Activated CD4-positive, alpha-beta T cell treated with anti-CD3 and anti-CD28 coated beads, Interleukin-2, amount 50 U/mL, for 24 hours (primary cell): ENCODE measurements at places on chromosomes 5 and 9.

DNA sequence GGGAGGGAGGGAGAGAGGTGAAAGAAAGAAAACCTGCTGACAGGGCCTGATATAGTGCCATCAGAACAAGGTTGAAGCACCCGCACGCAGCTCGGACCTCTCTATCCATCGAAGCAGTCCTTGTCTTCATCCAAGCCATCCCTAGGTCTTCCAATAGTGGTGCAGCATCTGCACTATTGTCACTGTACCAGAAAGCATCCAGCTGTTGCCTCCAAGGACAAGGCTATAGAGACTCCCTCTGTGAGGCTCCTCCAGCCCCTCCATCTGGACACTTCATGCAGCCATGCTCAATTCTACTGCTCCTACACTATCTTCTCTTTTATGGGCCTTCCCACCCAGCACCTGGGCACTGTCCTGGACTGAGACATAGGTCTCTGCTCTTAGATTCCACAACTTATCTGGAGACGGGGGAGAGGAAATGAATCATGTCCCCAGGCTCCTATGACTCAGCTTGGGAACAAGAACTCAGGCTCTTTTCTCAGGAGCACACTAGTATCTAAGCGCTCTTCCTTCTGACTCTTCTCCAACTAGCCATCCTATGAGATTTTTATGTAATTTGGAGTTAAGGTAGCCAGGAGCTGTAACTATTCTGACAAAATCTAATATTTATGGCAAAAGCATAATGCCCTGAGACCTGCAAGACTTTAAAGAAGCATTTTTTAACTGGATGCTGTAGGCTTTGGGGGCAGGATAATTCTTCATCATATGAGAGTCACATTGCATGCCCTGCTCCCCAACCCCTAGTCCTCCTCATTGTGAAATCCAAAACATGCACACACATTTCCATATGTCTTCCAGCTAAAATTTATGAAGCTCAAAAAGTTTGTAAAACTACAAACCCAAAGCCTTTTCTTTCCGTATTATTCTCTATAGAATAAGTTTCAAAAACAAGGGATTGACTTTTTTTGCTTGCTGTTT lies 446.8 kb downstream of the CCDC171 start:
- DNase-seq: no peak

DNA sequence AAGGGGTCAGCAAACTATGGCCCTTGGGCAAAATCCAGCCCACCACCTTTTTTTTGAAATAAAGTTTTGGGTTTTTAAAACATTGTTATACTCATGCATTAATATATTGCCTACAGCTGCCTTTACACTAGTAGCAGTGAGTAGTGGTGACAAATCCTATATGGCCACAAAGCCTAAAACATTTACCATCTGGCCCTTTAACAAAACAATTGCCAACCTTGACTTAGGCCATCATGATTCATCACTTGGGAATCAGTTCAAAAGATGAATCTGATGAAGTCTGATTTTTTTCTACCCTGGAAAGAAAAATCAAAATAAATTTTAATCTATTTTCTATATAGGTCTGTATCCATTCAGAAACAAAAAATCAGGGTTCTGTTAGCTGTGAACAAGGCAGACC lies 484.9 kb downstream of the BNC2 start:
- no peak for DNase-seq

- DNase-seq: no peak
Observed at GRCh38 chr9:34375901-34376595, 650 bp downstream of the MYORG start.

- DNase-seq: no peak
Observed at GRCh38 chr5:43174586-43174985, 17.4 kb upstream of the NIM1K start.

DNA sequence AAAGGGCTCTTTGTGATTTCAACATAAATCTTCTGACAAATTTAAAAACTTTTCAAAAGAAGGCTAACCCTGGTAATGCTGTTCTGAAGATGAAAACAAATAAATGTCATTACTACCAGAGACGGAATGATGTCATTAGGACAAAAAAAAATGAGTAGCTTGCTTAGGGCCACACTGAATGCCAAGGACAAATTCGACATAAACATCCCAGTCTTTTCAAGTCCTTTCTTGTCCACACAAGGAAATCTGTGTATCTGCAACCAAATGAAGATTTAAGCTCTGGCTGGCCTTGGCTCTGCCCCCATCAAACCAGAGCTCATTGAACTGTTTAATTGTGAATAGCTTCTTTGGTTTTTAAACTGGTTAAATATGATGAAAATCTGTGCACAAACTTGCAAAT lies 592.7 kb downstream of the TLE1 start:
- no peak for DNase-seq

- DNase-seq: peak; percentile 25
Observed at GRCh38 chr5:115209279-115209678, 39.6 kb upstream of the TRIM36 start.

DNA sequence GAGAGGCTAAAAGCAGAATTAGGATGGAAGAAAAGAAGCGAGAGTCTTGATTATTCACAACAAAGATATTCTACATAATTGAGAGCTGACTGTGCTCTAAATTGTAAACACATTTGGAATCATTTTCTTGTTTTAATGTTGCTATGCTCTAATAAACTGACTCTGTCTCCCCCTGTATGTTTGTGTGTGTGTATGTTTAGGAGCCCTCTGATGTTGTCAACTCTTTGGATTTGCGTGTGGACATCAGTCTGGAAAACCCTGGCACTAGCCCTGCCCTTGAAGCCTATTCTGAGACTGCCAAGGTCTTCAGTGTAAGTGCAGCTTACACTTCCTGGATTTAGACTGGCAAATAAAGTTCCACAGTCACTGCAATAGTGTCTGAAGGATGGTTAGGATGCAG lies 37.8 kb downstream of the MOCS2 start:
- DNase-seq: no peak

DNA sequence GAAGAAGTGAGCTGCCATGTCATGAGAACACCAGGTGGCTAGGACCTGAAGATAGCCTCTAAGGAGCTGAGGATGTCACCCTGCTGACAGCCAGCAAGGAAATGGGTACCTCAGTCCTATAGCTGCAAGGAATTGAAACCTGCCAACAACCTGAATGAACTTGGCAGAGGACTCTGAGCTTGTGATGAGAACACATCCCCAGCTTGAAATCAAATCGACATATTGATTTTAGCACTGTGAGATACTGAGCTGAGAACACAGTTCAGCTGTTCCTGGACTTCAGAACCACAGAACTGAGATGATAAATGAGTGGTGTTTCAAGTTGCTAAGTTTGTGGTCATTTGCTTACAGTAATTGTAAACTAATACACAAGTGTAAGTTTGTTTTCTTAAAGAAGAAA lies 5.5 kb upstream of the RASEF start:
- DNase-seq: no peak

DNA sequence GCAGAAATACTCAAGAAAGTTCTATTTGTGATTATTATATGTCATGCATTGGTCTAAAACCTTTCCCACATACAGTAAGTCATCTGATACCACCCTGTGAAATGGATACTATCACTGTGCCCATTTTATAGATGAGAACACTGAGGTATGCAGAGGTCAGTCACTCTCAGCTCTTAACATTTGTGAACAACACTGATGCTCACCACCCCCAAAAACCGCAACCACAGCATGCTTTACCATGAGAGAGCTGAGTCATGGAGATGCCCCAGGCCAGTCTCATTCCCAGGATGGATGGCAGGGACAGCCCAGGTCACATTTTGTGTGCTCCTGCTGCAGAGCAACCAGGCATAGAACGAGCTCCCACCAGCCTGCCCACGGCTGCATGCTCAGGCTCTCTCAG lies 53.5 kb upstream of the IRX1 start:
- DNase-seq: no peak

DNA sequence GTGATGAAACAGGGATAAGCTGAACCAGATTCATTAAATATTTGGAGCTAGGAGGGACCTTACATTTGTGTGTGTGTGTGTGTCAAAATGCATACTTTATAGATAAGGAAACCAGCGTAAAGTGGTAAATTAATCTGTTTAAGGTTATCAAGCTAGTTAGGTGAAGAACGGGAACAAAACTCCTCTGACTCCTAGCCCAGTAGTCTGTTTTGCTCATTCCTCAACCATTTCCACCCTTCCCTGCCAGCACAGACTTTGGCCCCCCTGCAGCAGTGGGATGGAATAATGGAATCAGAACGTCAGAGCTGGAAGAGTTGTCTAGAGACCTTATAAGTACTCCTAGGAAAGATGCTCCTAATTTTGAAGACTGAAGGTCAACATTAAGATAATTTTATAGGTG lies 6.5 kb downstream of the AGXT2 start:
- no peak for DNase-seq

DNA sequence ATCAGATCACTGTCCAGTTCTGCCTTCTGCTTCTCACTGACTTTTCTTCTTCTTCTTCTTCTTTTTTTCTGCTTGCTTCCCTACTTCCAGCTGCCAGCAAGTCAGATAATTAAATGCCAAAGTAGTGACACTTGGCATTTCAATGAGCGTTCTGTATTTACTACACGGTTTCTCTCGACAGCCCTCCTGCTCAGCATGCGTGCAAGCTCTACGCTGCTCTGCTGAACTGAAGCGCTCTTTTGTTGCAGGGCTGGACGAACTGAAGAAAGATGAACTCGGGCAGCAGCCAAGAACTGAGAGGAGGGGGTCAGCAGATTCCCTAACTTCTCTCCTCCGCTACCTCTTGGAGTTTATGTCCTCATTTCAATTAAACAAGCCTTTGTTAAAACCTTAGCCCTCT lies 319.1 kb downstream of the GLIS3 start:
- DNase-seq: no peak

DNA sequence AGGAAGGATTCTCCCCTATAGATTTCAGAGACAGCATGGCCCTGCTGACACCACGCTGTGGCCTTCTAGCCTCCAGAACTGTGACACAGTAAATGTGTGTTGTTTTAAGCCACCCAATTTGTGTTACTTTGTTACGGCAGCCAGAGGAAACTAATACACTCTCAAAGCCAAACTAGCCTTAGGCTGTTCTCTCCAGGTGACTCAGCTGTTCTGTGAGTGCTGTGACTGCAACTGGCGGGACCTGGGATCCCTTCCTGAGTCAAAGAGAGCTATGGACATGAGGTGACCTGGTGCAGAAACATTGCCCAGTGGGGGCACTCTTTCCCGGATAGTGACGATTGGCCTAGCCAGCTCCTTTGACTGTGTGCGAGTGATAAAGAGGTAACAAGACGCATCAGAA lies 14.0 kb upstream of the MLANA start:
- DNase-seq: no peak

DNA sequence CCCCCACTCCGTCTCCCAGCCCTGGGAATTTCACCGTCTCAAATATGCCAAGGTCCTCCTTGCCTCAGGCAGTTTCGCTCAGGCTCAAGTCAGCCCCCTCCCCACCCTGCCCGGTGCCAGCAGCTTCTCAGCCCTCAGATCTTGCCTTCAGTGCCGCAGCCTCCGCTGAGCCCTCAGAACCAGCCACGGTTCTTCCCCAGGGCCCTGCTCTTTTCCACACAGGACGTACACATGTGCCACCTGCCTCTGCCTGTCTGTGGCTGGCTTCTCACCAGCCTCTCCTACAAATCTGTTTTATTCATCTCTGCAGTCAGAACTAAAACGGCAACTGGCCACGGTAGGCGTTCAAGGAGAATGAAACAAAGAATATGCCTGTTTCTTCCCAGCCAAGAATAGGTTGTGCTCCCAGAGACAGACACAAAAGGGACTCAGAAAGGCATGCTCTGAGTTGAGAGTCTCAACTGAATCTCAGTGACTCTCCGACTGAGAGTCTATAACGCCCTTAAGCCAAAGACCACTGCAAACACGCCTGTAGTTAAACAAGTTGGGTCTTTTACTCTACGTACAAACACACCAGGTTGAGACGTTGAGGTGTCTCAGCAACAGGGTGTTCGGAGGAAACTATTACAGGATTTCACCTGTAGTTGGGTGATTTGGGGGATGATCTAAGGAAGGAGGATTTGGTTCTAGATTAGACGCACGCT lies 10.6 kb upstream of the GRIN1 start:
- no peak for DNase-seq

DNA sequence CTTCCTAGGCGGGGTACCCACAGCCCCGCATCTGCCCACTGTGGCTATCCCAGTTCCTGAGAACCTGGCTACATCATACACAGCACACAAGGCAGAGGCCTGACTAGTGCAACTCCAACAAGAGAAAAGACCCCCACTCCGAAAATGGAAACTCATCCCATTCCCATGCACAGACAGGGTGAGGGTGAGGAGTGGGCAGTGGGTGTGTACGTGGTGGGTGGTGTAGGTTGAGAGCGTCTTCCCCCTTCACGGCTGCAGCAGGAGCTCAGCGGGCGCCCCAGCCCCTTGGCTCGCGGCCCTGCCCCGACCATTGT lies 501 bp upstream of the MAP1B start:
- DNase-seq: no peak

GRCh38 chr5:165201369-165201768 lies 1696.0 kb downstream of the MAT2B start:
- no peak for DNase-seq

GRCh38 chr9:341634-342421 lies 127.2 kb downstream of the DOCK8 start:
- DNase-seq: no peak

- DNase-seq: no peak
Observed at GRCh38 chr5:138444774-138445546, 6.1 kb downstream of the REEP2 start.

DNA sequence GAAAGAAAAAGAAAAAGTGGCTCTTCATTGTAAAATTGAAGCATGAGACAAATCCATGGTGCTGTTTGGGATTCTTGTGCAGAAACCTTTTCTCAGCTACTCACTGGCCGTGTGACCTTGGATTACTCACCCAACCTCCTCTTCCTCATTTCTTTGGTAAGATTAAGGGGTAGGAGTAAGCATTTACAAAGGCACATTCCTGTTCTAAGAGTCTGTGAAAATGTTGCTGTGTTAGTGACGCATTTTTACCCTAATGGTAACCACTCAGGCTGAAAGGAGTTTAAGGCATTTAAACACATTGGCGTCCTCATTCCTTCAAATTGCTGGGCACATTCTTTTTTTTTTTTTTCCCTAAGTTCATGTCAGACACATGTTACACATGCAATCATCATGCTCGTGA lies 4.3 kb downstream of the RAI14 start:
- no peak for DNase-seq

GRCh38 chr9:76528056-76528455 lies 69.1 kb downstream of the GCNT1 start:
- DNase-seq: no peak

DNA sequence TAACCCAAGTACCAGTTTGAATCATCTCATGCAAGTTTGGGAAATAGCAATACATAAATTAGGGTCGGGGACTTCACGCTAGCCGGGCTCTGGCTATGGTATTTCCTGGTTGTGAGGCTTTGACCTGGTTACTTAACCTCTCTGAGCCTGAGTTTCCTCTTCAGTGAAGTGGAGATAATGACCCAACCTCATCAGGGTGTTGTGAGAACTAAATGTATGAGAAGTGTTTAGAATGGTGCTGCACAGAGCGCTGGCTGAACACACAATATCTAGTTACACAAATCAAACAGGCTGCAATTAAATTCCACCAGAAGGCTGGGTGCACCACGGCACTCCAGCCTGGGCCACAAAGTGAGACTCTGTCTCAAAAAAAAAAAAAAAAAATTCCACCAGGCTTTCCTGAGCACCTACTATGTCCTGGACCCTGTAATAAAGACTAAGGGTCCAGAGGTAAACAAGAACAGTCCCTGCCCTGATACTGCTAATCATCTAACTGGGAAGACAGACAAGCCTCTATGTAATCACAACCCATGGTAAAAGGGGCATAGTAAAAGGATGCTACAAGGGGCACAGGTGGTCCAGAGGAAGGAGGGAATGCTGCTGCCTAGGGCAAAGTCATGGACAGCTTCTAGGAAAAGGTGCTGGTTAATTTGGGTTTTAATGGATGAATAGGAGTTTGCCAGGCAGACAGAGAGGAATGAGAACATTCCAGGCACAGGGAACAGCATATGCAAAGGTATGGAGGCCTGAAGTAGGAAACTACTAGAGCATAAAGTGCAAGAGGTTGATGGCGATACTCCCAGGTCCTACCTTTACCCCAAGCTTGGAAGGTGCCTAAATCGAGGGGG lies 27.7 kb downstream of the DUSP1 start:
- no peak for DNase-seq
